HCEC 1CT (cell line): ENCODE measurements at places on chromosomes 1 and 21.

- DNase-seq: no peak
Observed at GRCh38 chr1:21758614-21759013, 24.3 kb downstream of the USP48 start.

DNA sequence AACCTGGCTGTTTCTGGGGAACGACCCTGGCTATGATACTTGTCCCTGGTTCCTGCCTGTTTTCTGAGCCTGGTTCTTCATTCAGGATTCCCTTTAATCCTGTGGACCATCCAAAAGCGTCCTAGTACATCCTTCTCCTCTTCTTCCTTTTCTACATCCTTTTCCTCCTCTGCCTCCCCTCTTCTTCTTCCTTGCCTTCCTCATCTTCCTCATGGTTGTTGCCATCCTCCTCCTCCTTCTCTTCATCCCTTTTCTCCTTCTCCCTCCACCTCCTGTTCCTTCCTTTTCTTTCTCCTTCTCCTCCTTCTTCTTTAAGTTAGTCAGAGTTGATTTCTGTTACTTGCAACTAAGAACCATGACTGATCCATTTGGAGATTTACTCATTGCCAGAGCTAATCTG, 197.8 kb downstream of the FOXD2 start:
- no peak for DNase-seq

DNA sequence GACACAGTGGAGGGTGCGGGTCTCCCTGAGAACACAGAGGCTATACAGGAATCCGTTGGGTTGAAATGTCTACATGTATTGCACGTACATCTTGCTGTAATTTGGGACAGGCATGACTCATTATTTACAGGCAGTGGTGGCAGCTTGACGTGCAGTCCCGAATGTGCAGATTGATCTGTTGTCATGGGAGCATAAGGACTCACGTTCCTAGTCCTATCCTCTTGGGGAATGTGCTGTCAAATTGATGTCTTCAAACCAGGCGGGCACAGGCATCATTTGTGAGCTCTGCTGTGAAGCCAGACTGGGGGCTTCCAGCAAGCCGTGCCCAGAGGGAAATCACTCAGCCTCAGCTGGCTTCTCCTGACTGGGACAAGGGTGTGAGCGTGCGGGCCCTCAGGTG, 40.5 kb downstream of the S100B start:
- no peak for DNase-seq

GRCh38 chr1:9269721-9270120, 23.0 kb upstream of the SPSB1 start:
- no peak for DNase-seq

- no peak for DNase-seq
Observed at GRCh38 chr1:246001837-246002230, 505.2 kb downstream of the SMYD3 start.

DNA sequence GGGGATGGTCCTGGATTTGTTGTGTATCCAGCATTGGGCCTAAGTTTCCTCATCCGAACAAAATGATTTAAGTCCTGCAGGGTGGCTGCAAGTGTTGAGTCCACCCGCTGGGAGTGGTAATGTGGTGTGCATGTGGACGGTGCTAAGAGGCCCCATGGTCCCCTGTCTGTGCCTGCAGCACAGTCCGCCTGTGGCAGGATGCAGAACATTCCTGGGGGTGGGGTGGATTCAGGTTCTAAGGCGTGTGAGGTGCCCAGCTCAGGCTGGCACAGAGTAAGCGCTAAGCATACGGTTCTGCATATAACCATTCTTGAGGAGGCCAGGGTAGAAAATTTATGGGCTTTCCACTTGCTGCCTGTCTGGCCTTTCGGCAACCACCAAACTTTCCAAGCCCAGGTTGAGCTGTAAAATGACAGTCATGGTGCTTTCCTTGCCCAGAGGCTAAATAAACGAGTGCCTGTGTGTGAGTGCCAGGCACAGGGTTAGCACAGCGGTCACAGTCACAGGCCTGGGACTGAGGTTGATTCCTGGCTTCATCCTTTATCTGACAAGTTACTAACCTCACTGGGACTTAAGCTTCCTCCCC, 30.7 kb downstream of the SLC2A1 start:
- no peak for DNase-seq

GRCh38 chr1:37458551-37458950, 15.8 kb upstream of the ZC3H12A start:
- DNase-seq: no peak

DNA sequence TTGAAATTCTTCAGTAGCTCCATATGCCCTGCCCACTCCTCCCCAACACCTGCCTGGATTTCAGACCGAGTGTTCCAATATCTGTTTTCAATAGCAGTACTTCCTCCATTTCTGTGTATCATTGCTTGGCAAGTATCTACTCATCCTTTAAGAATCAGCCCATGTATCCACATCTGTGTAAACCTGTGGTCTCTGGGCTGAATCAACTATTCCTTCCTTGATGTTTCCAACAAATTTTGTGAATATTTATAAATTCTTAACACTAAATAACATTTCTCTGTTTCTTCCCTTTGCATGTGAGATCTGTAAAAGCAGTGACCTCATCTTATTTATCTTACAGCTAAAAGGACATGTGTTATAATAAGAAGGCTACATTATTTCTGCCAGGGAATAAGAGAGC, 26.0 kb upstream of the UAP1 start:
- no peak for DNase-seq

DNA sequence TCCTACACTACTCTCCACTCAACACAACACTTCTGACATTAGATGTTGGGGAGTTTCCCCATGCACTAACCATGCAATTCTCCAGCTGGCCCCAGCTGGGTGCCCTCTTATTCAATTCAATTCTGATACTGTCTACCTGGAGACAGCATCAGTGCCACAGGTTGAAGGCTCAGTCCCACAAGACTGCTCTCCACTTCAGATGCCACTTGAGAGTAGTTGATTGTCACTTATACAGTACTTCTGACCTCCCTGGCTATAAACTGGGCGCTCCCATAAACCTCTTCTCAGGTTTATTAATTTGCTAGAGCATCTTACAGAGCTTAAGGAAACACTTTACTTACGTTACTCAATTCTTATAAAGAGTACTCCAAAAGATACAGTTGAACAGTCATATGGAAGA, 442.3 kb downstream of the LRRIQ3 start:
- DNase-seq: no peak

DNA sequence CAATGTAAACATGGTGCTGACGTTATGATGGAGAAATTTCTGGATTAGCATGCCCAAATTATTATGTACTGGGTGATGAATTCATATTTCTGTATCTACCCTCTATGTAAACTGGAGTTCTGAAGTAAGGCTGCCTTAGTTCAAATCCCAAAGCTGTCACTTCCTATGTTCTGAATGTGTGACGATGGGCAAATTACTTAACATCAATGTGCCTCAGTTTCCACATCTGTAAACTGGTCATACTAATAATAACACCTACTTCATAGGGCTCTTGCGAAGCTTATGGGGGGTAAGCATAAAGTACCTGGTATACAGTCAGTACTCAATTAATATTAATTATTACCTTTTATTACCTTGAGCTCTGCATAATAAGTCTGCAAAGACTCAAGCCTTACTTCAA, 45.6 kb downstream of the SLC30A10 start:
- DNase-seq: no peak

DNA sequence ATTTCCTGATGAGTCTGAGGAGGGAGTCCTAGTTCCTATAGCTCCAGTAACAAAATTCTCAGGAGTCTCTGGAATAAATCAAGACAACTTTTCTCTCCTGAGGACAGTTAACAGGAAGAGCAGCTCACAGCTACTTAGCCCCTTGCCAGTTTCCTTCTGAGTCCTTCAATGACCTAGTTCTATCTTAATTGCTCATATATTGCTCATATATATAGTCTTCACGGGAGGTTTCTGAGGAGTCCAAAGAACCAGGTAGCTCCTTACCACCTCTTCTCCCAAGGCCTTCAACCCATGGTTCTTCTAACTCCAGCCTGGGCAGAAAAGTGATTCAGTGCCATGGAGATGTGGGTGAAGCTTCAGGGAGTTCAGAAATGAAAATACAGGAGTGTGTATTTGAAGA, 4.6 kb downstream of the AMIGO1 start:
- DNase-seq: no peak

- no peak for DNase-seq
Observed at GRCh38 chr1:172220376-172220775, 200.1 kb upstream of the C1orf105 start.

GRCh38 chr1:218499011-218499691, 154.0 kb downstream of the TGFB2 start:
- DNase-seq: peak; percentile 66

GRCh38 chr1:230052665-230053064, 14.4 kb upstream of the GALNT2 start:
- DNase-seq: no peak

GRCh38 chr1:179376223-179376622, 10.5 kb downstream of the AXDND1 start:
- no peak for DNase-seq

DNA sequence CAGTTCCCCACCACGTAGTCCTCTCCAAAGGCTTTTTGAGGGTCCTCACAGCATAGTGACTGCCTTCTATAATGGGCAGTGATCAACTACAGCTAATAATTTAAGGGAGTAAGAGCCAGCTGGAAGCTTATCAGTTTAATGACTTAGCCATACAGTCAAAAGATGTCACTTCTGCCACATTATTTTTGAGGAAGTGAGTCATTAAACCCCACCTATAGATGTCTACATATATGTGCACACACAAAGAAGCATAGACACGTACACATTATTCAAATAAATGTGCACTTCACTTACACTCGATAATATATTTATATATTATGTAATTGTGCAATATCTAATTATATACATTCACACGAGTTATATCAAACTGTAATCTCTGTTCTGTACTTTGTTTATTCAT, 1704.7 kb downstream of the KCNT2 start:
- DNase-seq: no peak

GRCh38 chr1:97599447-97599846, 321.4 kb downstream of the DPYD start:
- no peak for DNase-seq

DNA sequence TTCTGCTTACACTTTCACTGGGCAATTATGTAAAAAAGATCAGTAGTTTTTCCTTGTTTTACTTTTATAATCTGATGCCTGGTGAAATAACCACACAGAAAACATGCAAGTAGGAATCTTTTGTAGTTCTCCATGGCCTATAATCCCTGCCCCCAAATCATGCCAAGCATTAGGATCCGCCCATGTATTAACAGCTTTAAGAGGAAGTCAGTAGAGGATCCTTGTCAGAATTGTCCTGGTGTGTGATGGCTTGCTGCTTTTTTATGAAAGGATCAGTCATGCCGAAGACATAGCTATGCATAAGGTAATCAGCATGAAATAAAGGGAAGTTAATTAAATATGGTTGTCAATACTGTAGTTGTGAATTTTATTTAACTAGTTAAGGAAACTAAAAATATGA, 20.0 kb downstream of the ADGRL2 start:
- DNase-seq: no peak

- no peak for DNase-seq
Observed at GRCh38 chr1:175145899-175146528, 46.6 kb downstream of the KIAA0040 start.

- DNase-seq: peak; percentile 90
Observed at GRCh38 chr1:100734676-100735075, 15.1 kb downstream of the VCAM1 start.

GRCh38 chr1:160161965-160162705, 10.7 kb downstream of the ATP1A4 start:
- DNase-seq: peak; percentile 10

GRCh38 chr1:66313429-66313828, 220.5 kb upstream of the SGIP1 start:
- DNase-seq: peak; percentile 38

- no peak for DNase-seq
Observed at GRCh38 chr1:61174060-61174795, 91.9 kb downstream of the NFIA start.

DNA sequence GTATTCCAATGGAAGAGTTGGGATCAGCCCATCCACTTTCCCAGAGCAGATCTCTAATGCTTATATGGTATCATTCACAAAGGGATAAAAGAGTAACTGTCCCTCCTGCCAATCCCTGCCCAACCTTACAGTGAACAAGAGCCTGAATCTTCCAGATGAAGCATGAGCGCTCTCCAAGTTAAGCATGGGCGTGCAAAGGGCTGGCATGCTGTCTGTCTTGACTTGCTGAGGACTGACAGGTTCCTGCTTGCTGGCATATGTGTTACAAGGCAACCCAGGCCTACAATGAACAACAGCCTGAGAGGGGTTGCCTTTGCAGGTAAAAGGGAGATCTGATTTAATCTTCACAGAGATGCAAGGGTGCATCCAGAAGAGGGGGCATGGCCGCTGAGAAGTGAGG, 155.6 kb upstream of the SOD1 start:
- no peak for DNase-seq

GRCh38 chr1:10065344-10065685, 32.6 kb downstream of the UBE4B start:
- no peak for DNase-seq

DNA sequence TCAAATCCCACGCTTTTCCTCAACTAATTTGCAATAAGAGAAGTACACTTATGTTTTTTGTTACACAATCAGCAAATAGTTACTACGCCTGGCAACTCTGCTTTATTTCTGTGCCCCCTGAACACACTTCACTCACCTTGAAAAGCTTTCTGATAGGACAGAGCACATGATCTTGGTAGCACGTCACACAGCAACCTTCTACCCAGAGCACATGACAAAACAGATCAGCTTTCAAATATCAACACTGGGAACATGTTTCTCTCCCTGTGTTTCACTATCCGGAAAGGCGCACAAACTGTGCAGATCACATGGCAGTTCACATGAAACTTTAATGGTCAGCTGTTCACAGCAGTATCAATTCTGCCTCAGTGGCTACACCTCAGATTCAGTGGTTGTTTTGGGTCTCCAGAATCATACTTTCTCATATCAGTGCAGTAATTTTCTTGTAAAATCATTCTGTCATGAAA, 2.2 kb downstream of the SLC19A2 start:
- DNase-seq: peak; percentile 72

DNA sequence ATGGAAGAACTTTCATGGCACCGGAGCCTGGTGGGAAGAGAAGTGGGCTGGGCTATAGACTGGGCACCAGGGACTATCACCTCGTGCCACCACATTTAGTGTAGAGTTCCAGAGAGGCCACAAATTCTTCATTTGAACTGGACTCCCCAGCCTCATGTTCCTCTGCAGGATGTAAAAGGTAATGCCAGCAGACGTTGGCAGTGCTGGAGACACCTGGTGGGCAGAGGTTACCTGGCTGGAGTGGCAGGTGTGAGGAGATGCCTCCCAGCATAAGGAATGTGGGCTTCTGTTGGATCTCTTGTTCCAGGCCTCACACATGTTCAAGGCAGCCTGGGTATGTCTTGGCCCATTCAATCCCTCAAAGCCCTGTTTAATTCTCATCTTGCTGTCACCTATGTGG, 35.2 kb downstream of the TEX35 start:
- DNase-seq: no peak
